ENCODE measurements at places on chromosomes 2 and 18.

- DNase-seq = no peak
Measured at GRCh38 chr18:49723648-49724180, 89.6 kb downstream of the ACAA2 start.

GRCh38 chr18:12858991-12859390, 25.0 kb downstream of the PTPN2 start:
- no peak for DNase-seq

DNA sequence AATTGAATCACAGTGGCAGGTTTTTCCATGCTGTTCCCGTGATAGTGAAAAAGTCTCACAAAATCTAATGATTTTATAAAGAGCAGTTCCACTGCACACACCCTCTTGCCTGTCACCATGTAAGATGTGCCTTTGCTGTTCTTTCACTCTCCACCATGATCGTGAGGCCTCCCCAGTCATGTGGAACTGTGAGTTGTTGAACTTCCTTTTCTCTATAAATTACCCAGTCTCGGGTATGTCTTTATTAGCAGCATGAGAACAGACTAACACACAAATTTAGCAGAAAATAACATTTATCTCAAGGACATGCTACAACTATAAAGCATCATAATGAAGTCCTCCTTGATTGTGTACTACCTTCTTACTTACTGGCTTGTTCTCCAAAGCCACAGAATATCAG, 1526.0 kb downstream of the LRP1B start:
- DNase-seq = no peak

GRCh38 chr2:10817413-10817812, 4.8 kb upstream of the PDIA6 start:
- DNase-seq = no peak

DNA sequence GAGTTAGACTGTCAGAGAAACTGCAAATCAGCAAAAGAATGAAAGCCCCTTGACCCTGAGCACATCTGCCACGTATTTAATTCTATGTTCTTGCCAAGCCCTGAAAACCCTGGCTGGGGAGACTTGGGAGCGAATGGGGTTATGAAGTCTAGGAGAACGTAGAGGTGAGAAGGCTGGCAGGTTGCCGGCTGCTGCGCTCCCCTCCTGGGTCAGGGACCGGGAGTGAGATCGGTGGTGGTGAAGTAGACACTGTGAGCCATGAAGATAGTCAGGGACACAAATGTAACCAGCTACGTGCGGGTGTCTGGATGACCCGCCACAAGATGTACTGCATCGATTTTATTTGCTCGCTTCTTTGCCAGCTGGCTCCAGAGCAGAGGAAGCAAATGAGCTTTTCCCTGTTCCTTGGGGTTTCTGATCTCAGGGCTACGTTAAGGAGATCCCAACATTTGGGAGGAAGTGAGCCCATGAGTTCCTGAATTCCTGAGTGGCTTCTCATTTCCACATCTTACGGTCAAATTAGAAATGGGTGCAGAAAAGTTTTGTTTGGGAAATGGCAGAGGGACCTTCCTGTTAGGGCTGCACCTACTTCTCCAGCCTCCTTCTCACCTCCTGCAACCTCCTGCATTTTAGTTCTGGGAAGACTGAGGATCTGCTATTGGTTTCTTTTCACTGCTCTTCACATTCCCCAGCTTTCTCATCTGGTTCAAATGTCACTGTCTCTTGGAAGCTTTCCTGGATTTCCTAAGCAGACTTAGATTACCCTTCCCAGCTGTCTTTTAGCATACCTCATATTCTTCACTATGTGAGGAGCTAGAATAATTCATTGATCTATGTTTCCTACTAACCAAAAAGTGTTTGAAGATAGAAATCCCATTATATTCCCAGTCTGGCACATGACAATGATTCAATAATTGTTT, 360.6 kb downstream of the ZNF521 start:
- DNase-seq = no peak

- no peak for DNase-seq
Measured at GRCh38 chr2:119219873-119220272, 3.8 kb upstream of the STEAP3 start.

- DNase-seq = no peak
Measured at GRCh38 chr2:233553366-233553765, 13.2 kb downstream of the USP40 start.

GRCh38 chr2:58045580-58046334, 849 bp upstream of the VRK2 start:
- no peak for DNase-seq

DNA sequence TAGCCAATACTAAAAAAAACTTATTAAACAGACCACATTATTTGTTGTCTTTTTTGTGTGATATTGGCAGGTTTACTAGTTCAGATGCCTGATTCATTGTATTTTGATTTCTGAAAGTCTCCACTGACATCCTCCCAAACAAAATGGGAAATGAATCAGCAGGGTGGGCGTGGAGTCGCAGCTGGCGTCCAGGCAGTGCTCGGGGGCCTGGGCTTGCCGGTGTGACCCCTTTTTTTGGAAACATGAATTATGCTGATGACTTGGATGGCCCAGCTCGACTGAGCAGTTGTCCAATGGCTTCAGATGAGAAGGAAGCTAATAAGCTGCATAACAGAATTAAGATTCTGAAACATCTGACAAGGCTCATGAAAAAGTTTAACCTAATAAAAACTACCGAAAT, 1.7 kb upstream of the KCNG2 start:
- no peak for DNase-seq

DNA sequence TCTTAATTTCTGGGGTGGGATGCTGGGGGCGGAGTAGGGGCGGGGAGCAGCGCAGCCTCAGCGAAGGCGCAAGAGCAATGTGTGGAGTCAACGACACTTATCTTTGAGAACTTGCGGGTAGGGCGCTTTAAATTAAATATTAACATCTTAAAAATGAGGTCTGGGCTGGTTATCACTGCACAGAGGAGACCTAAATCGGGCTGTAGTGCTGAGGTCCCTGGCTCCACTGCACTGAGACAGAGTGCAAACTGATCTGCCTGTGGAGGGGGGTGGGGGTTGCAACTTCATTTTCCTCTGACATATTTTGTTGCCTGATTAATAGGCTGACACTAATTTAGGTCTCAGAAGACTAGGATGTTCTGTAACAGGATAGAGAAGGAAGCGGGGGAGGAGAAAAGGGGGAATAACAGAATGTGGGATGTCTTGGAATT, 253.0 kb upstream of the FANCL start:
- no peak for DNase-seq

DNA sequence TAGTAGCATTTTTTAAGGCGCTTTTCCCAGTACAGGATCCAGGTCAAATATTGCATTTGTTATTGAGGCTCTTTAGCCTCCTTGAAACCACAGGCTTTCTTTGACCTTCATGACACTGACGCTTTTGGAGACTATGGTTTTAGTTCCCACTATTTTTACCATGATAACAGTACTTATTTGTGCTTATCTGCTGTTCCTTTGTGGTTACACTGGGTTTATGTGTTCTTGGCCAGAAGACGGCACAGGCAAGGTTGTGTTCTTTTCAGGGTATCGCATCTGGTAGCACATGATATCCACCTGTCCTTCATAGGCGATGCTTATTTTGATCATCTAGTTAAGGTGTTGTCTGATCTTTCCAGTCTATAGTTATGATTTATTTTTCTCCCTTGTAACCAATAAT, 16.8 kb upstream of the MBOAT2 start:
- DNase-seq = no peak

- DNase-seq = no peak
Measured at GRCh38 chr2:106584304-106584954, 97.3 kb downstream of the CD8B2 start.

- DNase-seq = no peak
Measured at GRCh38 chr2:68157002-68157401, 686 bp upstream of the PNO1 start.

DNA sequence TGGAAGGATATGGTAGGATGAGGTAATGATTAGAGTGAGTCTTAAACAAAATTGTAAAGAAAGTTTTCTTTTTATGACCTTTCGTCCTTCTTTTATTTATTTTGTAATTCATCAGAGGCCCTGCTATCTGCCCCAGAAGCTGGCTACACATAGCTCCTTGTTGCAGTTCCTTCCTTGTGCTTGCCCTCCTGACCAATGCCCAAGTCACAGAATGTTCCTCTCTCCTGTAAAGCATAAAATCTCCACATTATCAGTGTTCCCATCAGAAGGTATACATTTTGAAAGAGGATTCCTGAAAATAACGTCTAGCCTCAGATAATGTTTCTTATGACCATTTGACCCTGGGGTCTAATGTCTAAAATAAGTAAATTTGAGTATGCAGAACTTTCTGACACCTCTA, 78.3 kb downstream of the RND3 start:
- DNase-seq = no peak

- no peak for DNase-seq
Measured at GRCh38 chr18:56373601-56374000, 264.8 kb downstream of the TXNL1 start.

DNA sequence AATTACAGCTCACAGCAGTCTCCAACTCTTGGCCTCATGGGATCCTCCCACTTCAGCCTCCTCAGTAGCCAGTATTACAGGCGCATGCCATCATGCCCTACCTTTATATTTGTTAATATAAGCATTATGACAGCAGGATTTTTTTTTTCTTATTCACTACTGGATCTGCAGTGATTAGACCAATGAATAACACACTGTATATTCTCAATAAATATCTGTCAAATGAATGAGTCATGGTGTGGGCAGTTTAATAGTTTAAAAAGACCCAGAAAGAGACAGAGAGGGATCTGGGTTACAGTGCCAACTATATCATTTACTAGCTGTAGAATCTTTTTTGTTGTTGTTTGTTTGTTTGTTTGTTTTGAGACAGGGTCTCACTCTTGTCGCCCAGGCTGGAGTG, 62.4 kb upstream of the LTBP1 start:
- no peak for DNase-seq

DNA sequence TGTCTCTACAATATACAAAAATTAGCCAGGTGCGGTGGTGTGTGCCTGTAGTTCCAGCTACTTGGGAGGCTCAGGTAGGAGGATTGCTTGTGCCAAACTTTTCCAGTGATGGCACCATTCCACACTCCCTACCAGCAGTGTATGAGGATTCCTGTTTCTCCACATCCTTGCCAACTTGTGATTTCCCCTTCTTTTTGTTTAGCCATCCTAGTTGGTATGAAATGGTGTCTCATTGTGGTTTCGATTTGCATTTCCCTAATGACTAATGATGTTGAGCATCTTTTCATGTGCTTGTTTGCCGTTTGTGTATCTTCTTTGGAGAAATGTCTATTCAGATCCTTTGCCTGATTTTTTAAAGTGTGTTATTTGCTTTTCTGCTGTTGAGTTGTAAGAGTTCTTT, 41.0 kb downstream of the EPB41L5 start:
- no peak for DNase-seq

GRCh38 chr2:27638037-27638637, 9.3 kb downstream of the GPN1 start:
- DNase-seq = no peak

GRCh38 chr18:9869715-9870430, 15.9 kb upstream of the TXNDC2 start:
- no peak for DNase-seq

- DNase-seq = no peak
Measured at GRCh38 chr18:45626330-45627203, 11.3 kb downstream of the SLC14A2 start.

DNA sequence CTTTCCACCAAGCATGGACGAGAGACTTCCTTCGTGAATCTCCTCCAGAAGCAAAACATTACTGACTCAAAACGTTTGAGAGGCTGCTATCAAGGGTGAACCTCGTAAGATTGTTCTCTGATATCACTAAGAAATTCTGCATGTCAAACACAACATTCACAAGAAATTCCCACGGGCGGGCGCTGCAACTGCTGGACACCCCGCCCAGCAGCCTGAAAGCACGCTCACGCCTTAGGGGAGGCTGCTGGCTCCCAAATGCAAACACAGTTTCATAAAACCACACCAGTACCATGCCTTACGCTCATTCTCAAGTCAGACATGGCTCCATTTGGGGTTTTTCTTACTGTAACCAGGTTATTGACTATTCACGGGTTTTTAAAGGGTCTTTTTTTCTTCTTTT, 39.0 kb downstream of the MBP start:
- DNase-seq = no peak

- DNase-seq = no peak
Measured at GRCh38 chr2:42332575-42332974, 28.4 kb downstream of the COX7A2L start.
